Tongue (tissue), 3 donors: ENCODE measurements at places on chromosomes 13 and 19. TPM values are rescaled to one million over a fixed set of nuclear protein-coding genes. Genes with fewer than 3 reads are reported as not detected.

The ZNF506 gene
- 31.9 TPM for total RNA-seq

The SYT3 gene
- total RNA-seq: 0.10 TPM

The GRAMD1A gene
- total RNA-seq: 19.8 TPM

DNA sequence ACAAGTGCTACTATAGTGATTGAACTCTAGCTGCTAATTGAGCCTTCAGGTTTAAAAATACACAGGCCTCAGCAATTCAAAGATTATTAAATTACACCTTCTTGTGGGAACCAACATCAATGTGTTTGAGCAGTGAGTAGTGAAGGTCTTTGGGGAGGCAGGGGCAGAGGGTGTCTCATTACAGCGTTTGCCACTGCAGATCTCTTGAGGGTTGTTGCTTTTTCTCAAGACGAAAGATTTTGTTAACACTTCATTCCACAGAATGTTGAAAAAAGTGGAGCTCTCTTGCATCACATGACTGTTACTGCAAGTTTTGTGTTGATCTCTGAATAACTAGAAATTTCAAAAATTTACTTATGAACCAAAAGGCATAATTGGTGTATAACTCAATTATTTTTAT is 253.6 kb downstream of the ATP8A2 start:
- no peak for DNase-seq

DNA sequence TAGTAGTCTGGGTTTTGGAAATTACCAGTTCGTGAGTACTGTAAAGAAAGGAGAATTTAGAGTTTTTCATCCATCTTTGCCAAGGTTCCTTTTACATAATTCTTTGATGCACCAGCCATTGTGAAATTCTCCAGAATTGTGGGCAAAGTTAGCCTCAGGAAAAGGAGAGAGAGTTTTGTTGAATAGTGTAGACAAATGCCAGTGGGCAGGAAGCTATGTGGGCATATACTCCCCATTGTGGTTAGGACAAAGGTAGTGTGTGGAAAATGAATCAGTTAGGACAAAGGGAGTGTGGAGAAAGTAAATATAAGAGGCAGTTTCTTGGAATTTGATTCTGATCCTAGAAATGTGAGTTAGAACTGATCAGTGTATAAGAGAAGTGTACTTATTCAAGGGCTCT is 67.9 kb downstream of the PCCA start:
- no peak for DNase-seq

DNA sequence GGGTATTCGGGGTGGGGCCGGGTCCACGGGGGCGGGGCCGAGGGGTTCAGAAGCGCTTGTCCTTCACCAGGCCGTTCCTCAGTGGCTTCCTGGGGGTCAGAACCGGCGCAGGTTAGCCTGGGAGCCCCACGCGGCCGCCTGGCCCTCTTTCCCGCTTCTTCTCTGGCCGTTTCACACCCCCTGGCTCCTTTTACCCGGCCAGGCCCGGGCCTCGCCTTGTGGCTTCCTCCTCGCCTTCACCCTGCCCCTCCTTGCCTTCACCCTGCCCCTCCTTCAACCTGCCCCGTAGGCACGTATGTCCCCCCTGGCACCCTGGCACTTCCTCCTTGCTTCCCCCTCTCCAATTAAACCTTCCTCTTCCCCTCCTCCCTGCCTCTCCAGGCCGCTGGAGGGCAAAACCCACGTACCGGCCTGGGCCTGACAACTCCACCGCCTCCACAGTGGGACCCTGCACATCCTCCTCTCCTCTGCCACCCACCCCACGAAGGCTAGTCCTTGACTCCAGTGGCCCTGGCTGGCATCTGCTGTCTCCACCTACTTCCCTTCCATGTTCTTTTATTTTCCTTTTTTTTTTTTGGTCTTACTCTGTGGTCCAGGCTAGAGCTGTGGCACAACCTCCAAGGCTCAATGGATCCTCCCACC is 25.3 kb downstream of the CERS1 start:
- no peak for DNase-seq

- peak; percentile 78 for DNase-seq
These were observed at the start of gene TLE5 for GRCh38 chr19:3062165-3063105. TLE5 (minus strand) TSS chr19:3062495; CDS start chr19:3062200, 295 bp downstream.

DNA sequence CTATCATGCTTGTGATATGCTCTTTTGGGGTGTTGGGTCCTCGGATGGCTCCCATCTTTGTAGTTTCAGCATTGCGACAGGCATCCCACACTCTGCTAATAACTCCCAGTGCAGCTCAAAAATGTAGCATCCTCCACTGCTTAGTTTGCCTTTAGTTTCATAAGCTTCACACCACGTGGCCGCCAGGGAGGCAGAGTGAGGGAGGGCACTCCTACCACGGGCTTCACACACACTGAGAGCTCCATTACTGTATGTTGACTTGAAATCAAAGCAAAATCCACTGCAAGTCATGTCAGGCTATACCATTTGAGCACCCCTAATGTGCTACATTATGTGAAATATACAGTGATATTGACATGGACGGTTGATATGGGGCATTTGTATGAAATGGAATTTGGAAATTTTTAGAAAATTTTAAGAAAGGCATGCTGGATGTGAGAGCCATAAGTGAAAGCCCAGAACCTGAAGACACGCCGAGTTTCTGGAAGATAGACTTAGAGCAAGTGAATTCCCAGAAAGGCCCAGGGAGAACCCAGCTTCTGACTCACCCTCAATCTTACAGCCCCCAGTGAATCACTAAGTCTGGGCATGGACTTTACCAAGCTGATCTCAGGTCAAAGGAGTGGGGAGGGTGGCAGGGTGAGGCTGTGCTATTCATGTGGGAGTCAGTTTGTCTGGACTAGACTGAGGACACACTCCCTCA is 94.1 kb downstream of the HSPH1 start:
- no peak for DNase-seq

DNA sequence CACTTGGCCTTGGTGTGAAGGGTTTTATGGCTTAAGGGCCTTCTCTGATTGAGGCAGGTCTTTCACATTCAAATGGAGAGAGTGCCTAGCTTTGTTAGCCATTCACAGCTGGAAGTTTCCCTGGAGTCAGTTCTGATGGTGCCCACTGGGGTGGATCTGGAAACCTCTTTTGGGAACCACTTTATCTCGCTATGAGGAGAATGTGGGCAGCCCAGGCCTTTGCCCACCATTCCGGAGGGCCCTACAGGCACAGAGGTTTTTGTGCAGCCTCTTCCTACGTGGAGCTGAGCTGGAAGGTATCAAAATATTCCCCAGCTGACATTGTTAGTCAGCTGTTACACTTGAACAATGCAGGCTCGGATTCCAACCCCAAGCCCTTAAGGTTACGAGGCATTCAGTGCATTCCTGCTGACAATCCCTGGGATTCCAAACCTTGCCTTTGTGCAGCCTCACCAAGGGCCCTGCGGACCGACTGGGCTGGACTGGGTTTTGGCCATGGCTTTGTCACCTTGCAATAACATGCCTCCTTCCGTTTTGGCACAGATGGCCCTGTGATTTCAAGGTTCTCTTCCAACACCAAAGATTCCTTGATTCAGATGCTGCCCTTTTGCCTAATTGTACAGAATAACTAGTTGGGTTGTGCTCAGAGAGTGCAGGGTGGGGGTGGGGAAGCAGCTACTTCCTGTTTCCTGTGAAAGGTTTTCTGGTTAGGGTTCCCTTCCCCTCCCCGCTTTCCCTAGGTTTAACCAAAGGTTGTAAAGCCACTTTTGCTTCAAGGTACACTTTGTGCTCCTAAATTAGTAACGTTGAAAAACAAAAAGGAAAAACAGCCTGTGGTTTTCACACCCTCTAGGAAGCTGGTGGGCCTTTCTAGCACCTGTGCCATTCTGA is 27.0 kb downstream of the SAE1 start:
- DNase-seq: peak; percentile 54

DNA sequence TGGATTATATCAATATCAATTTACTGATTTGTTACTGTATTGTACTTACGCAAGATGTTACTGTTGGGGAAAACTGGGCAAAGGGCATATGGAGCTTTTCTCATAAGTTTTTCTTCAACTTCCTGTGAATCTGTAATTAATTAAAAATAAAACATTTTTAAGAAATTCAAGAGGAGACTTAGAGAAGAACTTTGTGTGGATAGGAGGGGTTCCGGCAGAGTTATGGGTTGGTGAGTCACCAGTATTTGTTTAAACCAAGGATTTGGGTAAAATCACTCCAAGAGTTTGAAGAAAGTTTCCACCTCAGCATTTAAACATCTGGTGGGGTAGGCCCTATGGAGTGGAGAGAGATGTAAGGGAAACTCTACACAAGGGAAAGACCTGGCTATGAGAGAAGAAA is 379.6 kb downstream of the TSHZ3 start:
- DNase-seq: no peak

- no peak for DNase-seq
These were observed 46.8 kb downstream of the TSSK6 start for GRCh38 chr19:19468424-19469050.
